T-helper 2 cell treated with Interferon-gamma antibody and Interleukin-4, amounts not matched to agents 100 ng/mL and 5 ng/mL, for 36 hours (primary cell): ENCODE measurements at places on chromosomes 3 and 15. TPM values are rescaled to one million over a fixed set of nuclear protein-coding genes. Genes with fewer than 3 reads are reported as not detected.

Gene CHAC1
- 2.7 and 3.6 TPM in 2 replicates for total RNA-seq

Gene TNFSF10
- 129 and 140 TPM in 2 replicates for total RNA-seq

Gene SCG3
- not detected in 2 replicates for total RNA-seq

Gene TRMT10C
- total RNA-seq, result 26.2 and 30.3 TPM in 2 replicates

Gene EPHA3
- total RNA-seq, result not detected in 2 replicates

Gene CCNB2
- 70.5 and 75.7 TPM in 2 replicates for total RNA-seq
